ENCODE measurements at places on chromosomes 1 and 21.

GRCh38 chr21:26167593-26167992, 3.0 kb downstream of the APP start:
- DNase-seq = no peak

DNA sequence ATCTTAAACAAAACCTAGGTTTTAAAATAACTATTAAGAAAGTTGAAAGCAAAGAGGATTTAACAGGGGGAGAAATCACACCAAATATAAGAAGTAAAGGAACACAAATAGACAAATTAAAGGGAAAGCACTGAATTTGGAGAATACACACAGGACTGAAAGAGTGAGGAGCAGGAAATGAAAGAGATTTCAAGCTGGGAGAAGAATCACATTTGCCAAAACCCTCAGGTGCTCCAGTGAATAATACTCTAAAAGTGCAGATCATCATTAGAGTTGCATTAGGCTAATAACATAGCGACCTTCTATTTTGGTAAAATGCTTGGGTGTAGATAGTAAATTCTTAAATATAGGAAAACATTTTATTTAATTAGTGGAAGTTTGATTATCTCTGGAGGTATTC, 127.5 kb downstream of the TNNI3K start:
- DNase-seq = no peak

DNA sequence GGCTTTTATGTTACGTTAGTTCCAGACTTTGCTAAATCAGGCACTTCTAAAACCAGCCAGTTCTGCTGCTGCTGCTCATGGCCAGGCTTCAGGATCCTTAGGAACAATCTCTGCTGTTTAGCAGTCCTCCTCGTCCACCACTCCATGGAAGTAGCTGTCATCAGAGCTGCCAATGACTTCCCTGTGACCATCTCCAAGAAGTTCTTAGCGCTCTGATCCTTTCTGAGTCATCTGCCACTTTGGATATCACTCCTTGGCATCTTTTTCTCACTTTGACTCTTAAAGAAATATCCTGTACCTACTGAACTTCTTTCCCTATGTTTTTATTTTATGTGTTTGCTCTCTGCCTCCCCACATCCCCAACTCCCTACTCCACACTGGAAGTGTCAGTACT, 14.7 kb upstream of the IRF2BP2 start:
- no peak for DNase-seq

GRCh38 chr1:167599957-167600581, 30.0 kb upstream of the RCSD1 start:
- peak; percentile 71 for DNase-seq

- DNase-seq = no peak
Observed at GRCh38 chr1:201422436-201423030, 1.0 kb upstream of the TNNI1 start.

- no peak for DNase-seq
Observed at GRCh38 chr1:2136386-2137235, 58.0 kb downstream of the FAAP20 start.

DNA sequence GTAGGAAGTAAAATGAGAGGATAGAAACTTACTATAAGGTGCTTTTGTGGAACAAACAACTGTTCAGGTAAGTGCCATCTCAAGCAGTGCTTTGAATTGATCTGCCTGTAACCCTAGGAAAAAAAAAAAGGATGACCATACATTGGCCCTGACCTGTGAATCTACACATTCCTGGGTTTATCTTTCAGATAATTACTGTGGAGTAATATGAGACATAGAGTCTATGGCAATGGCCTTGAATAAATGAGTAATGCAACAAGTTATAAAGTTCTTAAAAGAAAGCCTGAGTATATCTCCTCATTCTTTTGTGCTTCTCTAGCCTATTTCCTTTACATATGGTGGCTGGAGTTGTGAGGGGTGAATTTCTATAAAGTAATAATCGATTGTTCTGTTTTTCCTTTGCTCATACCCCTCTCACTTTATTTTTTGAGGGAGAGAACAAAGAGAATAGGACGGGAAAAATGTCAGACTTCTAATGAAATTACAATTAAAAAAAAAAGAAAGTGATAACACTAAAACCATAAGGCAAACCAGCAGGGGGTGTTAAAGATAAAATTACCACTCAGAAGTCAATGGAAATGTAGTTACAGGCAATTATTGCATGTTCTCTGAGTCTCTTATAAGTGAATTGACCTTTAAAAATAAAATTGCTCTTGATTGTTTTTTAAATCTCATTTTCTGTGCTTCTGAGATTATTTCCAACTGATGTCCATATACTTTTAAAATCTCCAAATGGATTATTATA, 12.4 kb upstream of the ATP1A1 start:
- peak; percentile 63 for DNase-seq

- DNase-seq = peak; percentile 74
Observed at GRCh38 chr1:51736702-51737101, 119.8 kb downstream of the OSBPL9 start.

DNA sequence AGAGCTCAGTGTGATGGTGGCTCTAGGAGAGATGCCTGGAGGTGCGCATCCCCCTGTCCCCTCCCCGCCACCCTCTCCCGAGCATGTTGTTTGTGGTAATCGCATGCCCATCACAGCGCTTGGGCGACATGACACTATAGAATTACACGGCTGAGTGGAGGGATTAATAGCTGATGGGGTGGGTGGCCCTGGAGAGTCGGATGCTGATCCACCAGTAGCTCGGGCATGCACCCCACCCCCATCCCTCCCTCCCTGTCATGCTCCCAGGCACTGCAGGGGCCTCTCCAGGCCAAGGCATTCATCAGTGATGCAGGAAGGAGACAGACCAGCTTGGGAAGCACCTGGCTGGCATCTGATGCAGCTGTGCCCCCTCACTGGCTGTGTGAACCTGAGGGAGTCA, 159.0 kb upstream of the IGSF21 start:
- DNase-seq = no peak

DNA sequence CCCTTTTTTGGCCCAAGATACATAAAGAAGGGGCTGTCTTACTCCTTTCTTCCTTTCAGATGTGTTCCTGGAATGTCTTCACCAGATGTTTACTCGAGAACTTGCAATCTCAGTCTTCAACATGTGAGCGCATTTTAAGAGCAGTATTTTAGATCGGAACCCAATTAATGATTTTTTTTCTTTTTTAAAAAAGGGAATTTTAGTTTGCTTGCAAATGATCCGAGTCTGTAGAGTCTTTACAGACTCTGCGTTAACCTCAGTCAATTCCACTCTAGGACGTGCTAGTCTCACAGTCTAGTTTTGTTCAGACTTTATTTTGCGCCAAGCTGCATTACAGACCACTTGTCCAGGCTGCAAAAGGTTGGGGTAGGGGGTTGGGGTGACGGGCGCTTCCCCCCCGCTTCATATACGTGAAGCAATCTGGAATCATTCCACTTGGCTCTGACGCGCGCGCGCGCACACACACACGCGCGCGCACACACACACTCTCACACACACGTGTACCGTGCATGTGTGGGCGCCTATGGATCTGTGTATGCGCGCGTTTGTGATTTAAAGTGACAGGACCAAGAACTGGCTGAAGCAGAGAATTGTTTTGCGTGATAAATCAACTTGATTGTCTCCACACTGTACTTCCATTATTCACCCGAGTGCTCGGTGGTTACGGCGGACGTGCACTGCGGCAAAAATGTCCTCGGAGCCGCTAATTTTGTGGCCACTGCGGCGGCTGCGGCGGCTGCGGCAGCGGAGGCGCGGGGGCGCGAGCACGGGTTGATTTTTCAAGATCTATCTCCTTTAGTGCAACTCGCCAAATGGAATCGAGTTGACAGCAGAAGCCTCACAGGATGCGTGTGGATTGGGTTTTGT, 25.6 kb upstream of the NFIA start:
- DNase-seq = peak; percentile 81

- no peak for DNase-seq
Observed at GRCh38 chr21:21246007-21246406, 247.8 kb downstream of the NCAM2 start.

- peak; percentile 96 for DNase-seq
Observed at GRCh38 chr1:169312084-169312954, 55.3 kb downstream of the NME7 start.

DNA sequence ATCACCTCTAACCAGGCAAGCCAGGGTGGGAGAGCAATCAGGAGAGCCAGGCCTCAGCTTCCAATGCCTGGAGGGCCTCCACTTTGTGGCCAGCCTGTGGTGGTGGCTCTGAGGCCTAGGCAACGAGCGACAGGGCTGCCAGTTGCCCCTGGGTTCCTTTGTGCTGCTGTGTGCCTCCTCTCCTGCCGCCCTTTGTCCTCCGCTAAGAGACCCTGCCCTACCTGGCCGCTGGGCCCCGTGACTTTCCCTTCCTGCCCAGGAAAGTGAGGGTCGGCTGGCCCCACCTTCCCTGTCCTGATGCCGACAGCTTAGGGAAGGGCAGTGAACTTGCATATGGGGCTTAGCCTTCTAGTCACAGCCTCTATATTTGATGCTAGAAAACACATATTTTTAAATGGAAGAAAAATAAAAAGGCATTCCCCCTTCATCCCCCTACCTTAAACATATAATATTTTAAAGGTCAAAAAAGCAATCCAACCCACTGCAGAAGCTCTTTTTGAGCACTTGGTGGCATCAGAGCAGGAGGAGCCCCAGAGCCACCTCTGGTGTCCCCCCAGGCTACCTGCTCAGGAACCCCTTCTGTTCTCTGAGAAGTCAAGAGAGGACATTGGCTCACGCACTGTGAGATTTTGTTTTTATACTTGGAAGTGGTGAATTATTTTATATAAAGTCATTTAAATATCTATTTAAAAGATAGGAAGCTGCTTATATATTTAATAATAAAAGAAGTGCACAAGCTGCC, 19.8 kb downstream of the CSF1 start:
- DNase-seq = no peak

DNA sequence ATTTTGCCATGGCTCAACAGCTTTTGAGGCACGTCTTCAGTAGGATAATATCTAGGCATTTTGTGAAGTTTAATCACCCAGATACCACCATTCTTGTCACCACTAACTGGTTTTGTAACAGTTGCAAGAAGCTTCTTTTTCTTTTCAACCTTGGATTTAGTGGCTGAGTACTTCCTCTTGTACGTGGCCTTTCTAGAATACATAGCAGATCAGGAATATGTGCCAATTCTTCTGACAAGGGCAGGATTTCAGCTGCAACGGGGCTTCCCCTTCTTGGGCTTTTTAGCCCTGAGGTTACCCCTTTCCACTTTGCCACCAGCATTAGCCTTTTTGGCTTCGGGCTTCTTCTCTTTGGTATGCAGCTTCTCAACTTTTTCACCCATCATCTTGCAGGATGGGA, 79.3 kb upstream of the WARS2 start:
- no peak for DNase-seq

- no peak for DNase-seq
Observed at GRCh38 chr1:33986390-33987095, 122.7 kb downstream of the HMGB4 start.

DNA sequence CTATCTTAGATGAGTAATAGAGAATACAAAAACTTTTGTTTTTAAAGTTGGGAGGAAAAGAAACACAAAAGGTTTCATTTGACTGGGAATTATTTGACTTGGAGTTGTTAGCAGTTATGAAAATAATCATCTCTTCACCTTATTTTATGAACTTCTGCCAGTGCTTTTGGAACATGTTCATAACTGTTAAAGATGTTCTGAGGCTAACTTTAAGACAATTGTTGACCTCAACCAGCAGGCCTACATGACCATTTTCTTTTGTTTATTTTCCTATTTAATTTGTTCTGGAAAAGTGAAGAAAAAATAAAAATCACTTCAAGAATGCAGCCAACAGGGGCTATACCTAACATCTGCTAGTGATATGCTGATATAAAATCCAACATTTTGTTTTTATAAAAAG, 37.4 kb downstream of the JAM2 start:
- DNase-seq = no peak

DNA sequence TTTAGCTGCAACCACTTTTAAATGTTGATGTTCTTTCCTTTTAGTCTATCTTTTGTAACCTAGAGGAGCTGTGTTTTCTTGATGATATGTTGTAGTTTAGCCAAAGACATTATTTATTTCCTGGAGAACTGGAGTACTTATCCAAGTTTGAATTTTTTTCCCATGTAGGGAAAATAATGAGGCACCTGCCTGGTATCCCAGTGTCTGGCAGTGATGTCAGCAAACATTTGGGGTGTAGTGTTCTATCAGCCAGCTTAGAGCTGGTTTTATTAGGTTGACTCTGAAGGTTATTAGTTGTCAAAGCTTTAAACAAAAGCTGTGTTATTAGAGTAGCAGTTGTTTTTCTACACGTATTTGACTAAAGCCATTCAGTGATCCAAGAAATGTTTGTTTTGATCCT, 3.2 kb downstream of the CTPS1 start:
- DNase-seq = no peak

- DNase-seq = no peak
Observed at GRCh38 chr1:36108314-36108713, 16.7 kb downstream of the COL8A2 start.

DNA sequence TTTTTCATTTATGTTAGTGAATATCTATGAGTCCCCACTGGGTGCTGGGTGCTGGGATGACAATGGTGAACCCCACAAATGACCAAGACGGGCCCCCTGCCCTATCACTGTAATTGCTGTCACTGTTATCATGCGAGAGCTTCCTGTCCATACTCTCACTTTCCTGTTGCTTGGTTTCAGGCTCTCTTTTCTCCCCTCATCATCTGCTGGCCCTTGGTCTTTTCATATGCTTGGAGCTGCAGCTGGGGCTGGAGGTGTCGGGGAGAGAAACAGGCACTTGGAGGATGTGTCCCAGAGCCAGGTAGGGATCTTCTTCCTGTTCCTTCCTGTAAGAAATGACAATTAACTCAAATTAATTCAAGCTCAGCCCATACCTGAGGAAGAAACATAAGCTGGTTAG, 348.0 kb downstream of the PTPRU start:
- DNase-seq = no peak

DNA sequence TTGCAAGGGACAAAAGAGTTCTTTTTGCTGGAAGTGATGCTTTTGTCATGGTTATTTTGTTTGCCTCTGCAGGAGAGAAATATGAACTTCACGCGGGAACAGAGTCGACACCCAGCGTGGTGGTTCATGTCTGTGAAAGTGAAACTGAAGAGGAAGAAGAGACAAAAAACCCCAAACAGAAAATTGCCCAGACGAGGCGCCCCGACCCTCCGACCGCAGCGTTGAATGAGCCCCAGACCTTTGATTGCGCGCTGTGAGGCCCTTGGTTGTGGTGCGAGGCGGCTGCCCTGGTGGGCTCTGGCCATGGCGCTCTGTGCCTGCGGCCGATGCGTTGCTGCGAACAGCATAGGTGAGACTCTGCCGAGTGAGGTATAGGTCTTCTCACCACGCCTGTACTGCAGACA, 20.9 kb upstream of the NCMAP start:
- DNase-seq = no peak

DNA sequence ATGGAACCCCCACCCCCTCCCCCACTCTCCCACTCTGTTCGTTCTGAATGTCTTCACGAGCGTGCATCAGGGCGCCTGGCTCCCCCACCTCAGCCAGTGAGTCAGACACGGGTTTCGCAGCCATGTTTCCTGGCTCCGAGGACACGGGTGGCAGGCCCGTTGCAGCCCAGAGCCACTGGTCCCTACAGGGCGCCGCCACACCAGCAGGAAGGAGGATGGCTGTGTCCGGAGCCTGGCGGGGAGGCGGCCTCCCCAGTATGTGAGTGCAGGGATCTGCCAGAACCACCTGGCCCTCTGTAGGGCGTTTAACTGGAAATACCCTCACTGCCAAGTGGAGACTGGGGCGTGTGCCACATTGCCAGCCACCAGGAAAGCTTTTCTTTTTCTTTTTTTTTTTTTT, 18.5 kb downstream of the CSTB start:
- DNase-seq = no peak

GRCh38 chr1:15616373-15617172, 685 bp upstream of the DDI2 start:
- no peak for DNase-seq

Measured in hematopoietic multipotent progenitor cell treated with erythropoietin and hydrocortisone succinate and interleukin-3 and kit ligand, for 8 days (in vitro differentiated cells).